Activated CD4-positive, alpha-beta T cell treated with anti-CD3 and anti-CD28 coated beads, Interleukin-2, amount 10 ng/mL, durations not matched to agents 7 days and 5 days (primary cell): ENCODE measurements at places on chromosomes 1 and 21.

- H3K4me1 ChIP-seq: peaks cover 9% of the 10 kb centered on the region
- no peaks in the 10 kb centered on the region for H3K36me3 ChIP-seq
- no peak overlapping the region for H3K4me3 ChIP-seq
- no peak for DNase-seq
- no peak overlapping the region for H3K27ac ChIP-seq
Observed at GRCh38 chr1:199247891-199248290, 609.1 kb downstream of the PTPRC start.

DNA sequence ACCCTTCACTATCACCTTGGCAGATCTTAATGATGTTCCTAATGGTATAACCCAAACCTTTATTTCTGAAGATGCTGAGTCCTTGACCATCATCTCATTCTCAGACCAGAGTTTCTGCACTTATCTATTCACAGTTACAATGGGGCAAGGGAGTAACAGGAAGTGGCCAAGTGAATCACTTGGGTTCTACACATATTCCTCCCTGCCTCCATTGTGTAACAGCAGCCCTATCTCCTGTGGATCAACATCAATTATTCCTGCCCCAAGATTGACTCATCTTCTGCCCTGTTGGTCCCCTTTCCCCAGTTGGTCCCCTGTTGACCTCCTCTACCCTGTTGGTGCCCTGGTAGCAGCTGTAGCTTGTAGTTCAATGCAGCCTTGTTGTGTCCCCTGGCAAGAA is 10.3 kb upstream of the S100A7 start:
- peaks cover 2% of the 10 kb centered on the region for H3K36me3 ChIP-seq
- H3K4me3 ChIP-seq: no peak overlapping the region
- peaks cover 10% of the 10 kb centered on the region for H3K27me3 ChIP-seq
- DNase-seq: no peak

DNA sequence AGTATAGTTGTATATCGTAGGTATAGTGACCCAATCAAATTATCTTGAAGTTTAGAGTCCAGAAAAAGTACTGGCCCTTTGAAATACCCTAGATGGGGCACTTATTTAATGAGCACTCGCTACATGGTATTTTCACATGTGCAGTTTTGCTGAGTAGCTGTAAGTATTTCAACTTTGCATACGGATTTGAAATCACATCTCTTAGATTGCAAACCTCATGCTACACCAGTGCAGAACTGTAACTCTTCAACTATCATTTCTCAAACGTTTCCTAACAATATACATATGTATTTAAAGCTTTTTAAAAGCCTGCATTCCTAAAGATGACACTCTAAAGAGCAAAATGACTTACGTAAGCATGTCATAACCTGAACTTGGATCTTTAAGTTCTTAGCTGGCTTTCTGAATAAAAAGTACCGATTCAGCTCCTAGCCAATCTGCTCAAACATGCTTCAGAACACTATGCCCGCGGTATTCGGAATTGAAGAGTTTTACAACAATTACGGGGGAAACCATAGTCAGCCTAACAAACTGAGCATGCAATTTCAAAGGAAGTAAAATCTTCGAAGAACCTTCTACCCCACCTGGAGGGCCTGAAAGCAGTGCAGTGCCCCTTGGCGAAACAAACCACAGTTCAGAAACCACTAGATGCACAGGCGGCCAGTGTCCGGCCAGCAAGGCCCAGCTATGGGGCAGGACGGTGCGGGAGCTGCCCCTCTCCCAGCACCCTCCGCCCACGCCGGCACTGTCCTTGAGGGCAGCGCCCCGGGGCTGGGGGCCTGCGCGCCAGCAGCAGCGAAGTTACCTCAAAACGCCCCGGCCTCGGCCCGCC is 863 bp downstream of the FH start:
- H3K27me3 ChIP-seq: peaks cover 20% of the 10 kb centered on the region
- peak overlapping the region; percentile 94 for H3K27ac ChIP-seq
- peak overlapping the region; percentile 93 for H3K4me3 ChIP-seq
- peak; percentile 15 for DNase-seq

DNA sequence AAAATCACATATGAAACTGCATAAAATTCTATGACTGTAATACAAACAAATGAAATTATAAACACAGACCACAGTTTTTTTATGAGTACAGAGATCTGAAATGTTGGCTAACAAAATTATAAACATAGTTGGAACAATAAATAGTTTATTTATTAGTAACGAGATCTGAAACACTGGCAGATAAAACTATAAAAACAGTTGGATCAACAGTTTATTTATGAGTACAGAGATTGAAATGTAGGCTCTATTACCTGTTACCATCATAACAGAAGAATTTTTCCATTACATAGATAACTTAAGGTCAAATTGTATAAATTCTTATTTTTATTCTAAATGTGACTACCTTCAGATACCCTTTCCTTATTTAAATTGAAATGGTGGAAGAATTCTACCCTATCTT is 14.5 kb downstream of the EYA3 start:
- H3K36me3 ChIP-seq: peaks cover 13% of the 10 kb centered on the region
- H3K4me3 ChIP-seq: no peak overlapping the region
- no peak overlapping the region for H3K27ac ChIP-seq
- H3K4me1 ChIP-seq: peaks cover 22% of the 10 kb centered on the region
- DNase-seq: no peak

DNA sequence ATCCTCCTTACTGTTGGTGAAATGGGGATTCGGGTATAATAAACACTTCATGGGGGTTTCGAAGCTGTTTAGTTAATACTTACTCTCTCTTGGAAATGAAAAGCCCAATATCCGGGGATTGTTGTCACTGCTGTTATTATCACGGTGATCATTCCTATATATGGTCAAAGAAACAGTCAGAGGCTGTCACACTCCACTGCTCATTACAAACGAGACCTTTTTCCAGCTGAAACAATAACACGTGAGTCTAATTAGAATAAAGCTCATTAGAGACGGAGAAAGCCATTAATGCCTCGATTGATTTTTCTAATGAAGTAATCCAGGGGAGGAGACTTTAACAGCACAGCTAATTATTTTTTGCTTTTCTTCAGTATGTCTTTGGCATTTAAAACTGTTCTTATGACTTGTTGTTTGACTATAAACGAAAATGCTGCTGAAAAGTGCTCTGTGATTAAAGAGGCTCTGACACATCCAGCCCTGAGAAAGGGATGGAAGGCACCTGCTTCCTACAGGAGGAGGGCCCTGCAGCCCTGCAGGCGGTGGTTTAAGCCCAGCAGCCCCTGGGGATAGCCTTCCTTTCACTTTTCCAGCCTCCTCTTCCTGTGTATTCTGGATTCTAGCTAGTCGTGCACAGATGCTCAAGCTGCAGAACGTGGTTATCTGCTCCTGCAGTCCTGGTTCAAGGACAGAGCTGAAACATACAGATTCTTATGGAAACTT is 143.6 kb downstream of the EDEM3 start:
- H3K27ac ChIP-seq: no peak overlapping the region
- no peaks in the 10 kb centered on the region for H3K36me3 ChIP-seq
- no peaks in the 10 kb centered on the region for H3K4me1 ChIP-seq
- H3K4me3 ChIP-seq: no peak overlapping the region
- no peak for DNase-seq

DNA sequence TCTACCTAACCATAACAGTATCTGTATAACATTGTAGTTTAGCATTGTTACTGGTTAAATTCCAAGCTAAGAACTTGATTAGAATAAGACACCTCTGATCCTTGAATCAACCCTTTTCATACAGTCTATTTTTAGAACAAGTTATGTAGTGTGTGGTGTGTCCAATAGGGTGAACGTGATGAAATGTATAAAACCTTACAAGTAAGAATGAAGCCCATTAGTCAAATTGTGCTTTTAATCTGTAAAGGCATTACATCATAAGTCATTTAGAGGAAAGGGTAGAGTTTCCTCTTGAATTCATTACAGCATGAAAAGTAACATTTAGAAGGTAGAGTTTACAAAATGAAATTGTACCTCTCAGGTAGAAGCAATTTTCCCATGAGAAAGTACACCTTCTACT is 479.2 kb downstream of the LTN1 start:
- H3K36me3 ChIP-seq: no peaks in the 10 kb centered on the region
- peaks cover 3% of the 10 kb centered on the region for H3K27me3 ChIP-seq
- H3K4me1 ChIP-seq: no peaks in the 10 kb centered on the region
- no peak for DNase-seq
- H3K4me3 ChIP-seq: no peak overlapping the region
